ENCODE measurements at places on chromosomes 7 and 10.

DNA sequence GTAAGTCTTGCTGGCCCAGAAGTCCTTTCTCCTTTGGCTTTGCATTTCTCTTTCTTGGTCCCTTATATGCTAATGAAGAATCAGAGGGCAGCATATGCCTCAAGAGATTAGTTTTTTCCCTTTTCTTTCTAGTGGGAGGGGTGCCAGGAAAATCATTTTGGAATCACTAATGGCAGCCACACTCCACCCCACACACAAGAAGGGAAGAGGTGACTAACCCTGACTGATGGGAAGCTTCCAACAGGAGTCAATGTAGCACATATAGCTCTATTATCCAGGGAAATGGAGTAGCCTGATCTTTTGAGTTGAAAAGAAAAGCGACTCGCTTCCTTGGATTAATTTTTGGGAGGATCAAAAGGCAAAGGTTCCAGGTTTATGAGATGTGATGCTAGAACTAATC, 225.3 kb downstream of the KIF20B start:
- peak; percentile 19 for DNase-seq

GRCh38 chr10:22959950-22960349, 32.1 kb downstream of the ARMC3 start:
- no peak for DNase-seq

GRCh38 chr7:94059746-94060145, 55.6 kb upstream of the BET1 start:
- DNase-seq: peak; percentile 7

- DNase-seq: peak; percentile 42
These were observed 370.2 kb downstream of the PHF14 start for GRCh38 chr7:11343818-11344413.

GRCh38 chr7:128919241-128919640, 8.7 kb upstream of the KCP start:
- DNase-seq: no peak

GRCh38 chr7:8251195-8251594, 10.8 kb downstream of the ICA1 start:
- peak; percentile 3 for DNase-seq

DNA sequence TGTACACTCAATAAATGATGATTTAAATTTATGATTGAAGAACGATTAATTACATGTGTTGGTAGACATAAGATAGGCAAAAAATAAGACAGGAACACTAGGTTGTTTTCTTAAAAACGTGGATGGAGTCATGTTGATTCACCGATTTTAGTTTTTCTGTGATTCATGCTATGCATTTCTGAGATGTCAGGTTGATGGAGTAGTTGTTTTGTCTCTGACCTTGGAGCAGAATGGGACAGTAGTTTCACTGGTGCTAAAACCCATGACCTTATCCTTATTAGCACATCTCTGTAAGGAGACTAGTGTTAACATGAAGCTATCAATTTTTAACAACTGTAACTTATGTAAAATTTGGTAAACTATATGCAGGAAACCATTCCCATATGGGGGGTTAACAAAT, 611.6 kb upstream of the FZD8 start:
- DNase-seq: no peak

DNA sequence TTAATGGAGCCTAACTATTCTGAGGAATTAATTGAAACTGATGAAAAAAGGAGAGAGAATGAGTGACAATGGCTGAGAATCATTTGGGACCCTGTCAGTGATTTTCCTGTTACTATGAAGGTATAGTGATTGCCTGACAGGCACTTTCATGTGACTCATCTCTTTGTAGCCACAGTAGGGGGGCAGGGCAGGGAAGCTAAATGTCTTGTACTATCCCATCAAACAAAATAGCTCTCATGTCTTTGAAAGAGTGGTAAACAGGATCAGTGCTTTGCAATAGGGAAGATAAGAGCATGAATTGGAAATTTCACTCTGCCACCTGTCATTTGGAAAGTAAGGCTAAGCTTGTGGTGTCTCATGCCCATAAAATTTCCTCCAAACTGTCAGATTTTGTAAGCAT, 94.5 kb upstream of the GSDME start:
- peak; percentile 67 for DNase-seq

- peak; percentile 40 for DNase-seq
These were observed 40.0 kb upstream of the LOXL4 start for GRCh38 chr10:98307916-98308541.

All from EH (cell line).